GDM1 (cell line): ENCODE measurements at places on chromosomes 7 and 10.

GRCh38 chr7:30627026-30627425, 32.3 kb downstream of the GARS1 start:
- no peak for DNase-seq

- no peak for DNase-seq
Observed at GRCh38 chr7:93622036-93623033, 47.8 kb upstream of the CALCR start.

DNA sequence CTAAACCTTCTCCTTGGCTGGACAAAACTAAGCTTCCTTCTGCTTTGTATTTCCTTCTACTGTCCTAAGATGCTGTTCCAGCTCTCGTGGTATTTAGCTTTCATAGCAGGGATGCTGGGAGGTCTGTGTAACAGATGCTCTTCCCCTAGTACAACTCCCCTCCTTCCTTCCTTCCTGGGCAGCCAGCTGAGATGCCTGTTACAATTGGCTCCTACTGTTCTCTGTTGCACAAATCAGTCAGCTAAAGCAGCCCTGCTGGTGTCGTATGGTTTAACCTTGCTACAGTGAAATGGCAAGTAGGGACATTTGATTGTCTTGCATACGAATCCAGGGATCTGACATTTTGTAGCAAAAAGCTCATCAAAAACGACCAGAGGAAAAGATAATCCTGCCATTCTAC, 143.8 kb downstream of the ARHGAP21 start:
- peak; percentile 3 for DNase-seq

DNA sequence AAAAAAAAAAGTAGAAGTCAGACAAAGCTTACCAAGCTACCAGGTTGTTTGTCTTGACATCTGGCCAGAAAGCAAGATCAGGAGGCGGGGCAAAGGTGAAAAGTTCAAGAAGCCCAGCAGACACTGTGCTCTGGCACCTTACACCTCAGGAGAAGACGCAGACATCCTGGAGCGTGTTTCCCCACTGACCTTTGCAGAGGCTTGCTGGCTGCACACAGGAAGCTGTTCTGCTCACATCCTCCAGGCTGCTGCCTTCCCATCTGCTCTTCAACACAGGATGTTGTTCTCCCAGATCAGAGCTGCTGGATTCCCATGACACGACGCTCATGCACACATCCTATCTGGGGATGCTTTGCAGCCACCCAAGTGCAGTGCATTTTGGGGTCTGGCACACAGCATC, 174.4 kb upstream of the KIAA1217 start:
- DNase-seq: no peak

GRCh38 chr7:22665923-22666322, 61.1 kb upstream of the IL6 start:
- no peak for DNase-seq

DNA sequence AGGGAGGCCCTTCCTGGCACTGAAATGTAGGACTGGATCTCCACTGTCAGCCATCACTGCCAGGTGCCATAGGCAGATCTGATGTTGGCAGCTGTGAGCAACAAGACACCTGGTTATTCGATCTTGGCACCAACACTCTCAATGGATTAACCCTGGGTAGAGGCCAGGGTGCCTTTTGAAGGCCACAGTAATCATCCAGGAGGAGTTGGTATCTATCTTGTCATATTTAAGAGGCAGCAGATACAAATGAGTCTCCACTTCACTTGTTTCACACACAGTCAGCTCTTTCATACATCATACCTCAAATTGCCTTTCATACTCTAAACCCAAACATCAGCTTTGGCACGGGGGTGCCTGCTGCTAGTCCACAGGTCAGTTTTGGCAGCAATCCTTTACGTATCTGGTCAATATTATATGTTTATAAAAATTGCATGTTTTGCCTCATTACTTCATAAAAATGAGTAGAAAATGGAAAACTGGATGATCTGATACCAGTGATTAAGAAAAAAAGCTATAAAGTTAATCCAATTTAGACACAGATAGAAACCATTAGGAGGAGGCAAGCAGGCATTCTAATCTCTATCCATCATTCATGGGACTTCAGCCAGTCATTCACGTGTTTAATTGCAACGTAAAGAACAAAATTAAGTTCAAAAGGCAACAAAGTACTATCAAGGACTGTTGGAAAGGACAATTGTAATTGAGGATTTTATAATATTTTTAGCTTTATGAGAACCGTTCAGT, 12.7 kb upstream of the CACUL1 start:
- DNase-seq: no peak

DNA sequence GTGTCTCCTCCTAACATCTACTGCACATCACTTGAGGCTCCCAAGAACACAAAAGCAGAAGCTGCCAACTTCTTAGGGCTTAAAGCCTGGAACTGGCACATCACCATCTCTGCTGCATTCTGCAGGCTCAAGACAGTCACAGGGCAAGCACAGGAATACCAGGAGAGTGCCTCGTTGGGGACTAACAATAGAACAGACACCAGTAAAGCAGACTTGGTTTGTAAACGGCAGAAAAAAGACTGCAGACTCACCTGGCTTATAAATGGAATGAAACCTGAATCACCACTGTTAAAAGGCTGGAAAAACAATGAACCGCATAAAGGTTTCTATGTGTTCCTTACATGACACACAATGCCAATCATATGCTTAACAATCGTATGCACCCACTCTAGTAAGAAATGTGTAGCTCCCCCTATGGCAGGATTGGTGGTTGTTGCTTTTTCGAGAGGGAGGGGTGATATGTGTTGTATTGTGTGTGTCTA, 12.8 kb downstream of the RHEB start:
- no peak for DNase-seq

- DNase-seq: no peak
Observed at GRCh38 chr10:117312430-117312829, 62.8 kb downstream of the PDZD8 start.

DNA sequence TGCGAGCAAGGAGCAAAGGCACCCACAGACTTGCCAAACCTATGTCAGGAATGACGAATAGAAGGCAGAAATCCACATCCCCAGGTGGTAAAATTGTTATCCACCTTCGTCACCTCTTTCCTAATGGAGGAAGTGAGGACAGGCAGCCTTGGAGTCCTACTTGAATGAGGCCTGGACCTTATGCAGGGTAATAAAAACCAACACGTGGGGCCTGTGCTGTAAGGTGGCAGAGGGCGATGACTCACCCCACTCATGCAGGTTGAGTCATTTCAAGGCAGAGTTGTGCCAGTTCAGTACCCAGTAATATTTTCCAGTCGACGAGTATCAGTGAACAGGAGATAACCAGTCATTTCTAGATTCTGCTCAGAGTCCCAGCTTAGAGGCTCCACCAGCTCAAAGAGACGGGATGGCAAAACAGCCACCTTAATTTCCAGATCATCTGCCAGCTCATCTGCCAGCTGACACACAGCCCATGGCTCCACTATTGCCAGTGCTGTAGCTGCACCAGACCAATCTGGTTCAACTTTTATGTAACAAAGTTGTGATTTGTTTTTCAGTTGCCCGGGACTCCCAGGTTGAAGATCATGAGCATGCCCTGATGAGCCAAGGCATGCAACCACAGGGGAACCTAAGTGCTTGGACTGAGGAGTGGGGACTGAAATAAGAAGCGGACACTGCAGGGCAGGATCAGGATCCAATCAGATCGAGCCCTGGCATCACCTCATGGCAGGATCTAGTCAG, 176.2 kb upstream of the ITGB1 start:
- DNase-seq: no peak

- no peak for DNase-seq
Observed at GRCh38 chr10:66187053-66187733, 738.6 kb upstream of the LRRTM3 start.

- no peak for DNase-seq
Observed at GRCh38 chr7:17131060-17131345, 167.4 kb upstream of the AHR start.

- no peak for DNase-seq
Observed at GRCh38 chr7:1331561-1332467, 99.1 kb downstream of the UNCX start.

DNA sequence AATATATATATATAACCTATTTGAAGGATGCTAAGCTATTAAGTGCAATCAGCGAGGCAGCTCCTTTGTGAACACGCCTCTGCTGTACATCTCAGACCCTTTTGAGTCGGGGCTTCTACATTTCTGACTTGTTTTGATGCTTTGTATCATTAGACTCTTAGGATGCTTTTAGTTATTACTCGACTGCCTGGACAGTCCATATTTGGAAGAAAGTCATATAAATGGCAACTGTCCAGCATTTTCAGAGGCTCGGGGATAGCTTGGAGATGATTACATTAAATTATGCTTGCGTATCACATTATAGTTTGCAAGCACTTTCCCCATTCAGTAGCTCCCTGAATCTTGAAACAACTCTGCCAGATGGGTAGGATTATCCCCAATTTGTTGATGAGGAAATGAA, 257.9 kb downstream of the PTEN start:
- no peak for DNase-seq

DNA sequence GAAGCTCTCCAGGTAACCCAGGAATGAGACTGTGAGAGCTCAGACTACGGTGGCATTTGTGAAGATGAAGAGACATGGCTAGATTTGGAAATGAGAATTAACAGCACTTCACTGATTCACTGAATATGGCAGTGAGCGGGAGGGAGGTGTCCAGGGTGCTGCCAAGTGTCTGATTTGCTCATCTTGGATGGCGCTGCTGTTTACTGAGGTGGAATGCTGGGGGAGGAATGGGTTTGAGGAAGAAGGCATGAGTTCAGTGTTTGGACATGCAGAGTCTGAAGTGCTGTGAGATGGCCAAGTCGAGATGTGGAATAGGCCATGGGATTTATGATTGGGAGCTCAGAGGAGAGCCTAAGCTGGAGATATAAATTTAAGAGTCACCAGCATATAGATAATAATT, 437.1 kb upstream of the NPVF start:
- no peak for DNase-seq

- no peak for DNase-seq
Observed at GRCh38 chr7:110664803-110665202, 426.1 kb upstream of the LRRN3 start.

- DNase-seq: no peak
Observed at GRCh38 chr10:76882796-76883195, 754.8 kb downstream of the KCNMA1 start.

DNA sequence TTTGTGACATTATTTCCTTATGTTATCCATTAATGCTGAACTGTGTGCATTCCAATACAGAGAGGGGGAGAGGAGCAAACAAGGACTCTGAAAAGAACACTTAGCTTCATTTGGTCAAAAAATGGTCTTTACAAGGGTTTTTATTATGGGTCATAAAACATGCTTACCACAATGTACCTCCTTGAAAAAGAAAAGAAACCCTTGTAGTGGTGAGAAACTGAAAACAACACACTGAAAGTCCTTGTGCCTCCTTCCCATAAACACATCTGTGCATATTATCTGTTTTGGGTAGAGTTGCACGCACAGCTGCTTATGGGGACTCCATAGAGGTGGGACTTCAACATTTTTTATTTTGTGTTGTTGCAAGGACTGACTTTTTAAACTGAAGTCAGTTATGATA, 98.7 kb downstream of the CDK6 start:
- DNase-seq: no peak

GRCh38 chr7:108079648-108080591, 50.2 kb downstream of the LAMB4 start:
- no peak for DNase-seq

DNA sequence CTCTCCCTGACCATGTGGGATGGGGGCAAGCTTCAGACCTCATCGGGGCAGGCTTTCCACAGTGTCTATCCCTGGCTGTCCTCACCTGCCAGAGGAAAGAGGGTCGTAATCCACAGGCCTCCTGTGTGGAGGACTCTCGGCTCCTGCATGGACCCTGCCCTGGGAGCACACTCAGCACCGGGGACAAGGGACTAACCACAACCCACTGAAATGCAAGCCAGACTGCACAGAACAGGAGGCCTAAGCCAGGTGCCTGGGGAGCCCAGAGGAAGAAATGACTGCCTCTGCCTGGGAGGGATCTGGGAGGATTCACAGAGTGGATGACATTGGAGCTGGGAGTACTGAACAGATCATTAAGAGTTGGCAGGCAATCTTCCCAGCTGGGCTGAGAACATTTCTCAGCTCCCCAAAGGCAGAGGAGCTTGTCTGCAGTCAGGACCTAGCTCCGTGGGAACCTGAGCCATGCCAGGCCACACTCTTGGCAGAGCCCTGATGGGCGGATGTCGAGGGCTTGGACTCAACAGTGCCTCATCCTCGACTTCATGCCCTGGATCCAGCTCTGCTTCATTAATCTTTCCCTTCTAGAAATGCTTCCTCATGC, 213.4 kb downstream of the USP6NL start:
- DNase-seq: no peak

DNA sequence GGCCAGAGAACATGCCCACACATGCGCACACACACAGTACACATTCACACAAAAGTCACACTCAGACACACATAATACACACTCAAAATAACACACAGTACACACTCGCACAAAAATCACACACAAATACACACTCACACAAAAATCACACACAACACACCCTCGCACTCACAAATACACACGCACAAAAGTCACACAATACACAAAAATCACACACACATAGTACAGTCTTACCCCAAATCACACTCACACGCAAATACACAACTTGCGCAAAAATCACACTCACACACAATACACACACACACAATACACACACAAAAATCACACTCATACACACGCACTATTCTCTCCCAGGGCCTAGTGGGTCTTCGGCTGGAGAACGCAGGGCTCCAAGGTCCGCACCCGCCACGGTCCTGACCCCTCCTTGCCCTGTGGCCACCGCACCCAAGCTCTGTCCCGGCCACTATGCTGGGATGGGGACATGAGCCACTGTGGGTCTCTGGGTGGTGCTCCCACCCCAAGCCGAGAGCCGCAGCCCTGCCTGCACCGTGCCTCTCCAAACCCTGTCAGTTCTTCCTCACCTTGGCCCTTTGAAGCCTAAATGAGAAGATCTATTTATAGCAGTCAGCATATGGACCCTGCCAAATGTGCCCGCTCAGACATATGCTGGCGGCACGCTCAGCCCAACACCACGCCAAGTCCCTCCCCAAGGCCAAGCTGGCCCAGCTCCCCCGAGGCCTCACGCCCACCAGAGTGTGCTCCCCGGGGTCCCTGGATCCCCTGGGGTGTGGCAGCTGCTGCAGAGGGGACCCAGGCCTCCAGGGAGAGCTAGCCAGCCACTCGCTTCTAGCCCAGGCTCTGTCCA, 55.9 kb downstream of the ELFN1 start:
- no peak for DNase-seq

- DNase-seq: no peak
Observed at GRCh38 chr7:118753479-118753878, 529.0 kb downstream of the ANKRD7 start.
